Neural progenitor cell (in vitro differentiated cells): ENCODE measurements at places on chromosomes 3 and 15. TPM values are rescaled to one million over a fixed set of nuclear protein-coding genes. Genes with fewer than 3 reads are reported as not detected.

The SNX22 gene
- total RNA-seq: 4.0 and 6.4 TPM in 2 replicates

The WDR93 gene
- 0.51 and 0.62 TPM in 2 replicates for total RNA-seq

The NPAP1 gene
- 0.06 TPM in 1 of 2 replicates, not detected in the other for total RNA-seq

The POLG gene
- total RNA-seq: 25.2 and 43.5 TPM in 2 replicates

The SLC28A2 gene
- total RNA-seq: not detected in 2 replicates

The SPATA12 gene
- total RNA-seq: 0.12 and 0.17 TPM in 2 replicates

- DNase-seq: no peak
- H3K27ac ChIP-seq: no peak overlapping the region
- H3K27me3 ChIP-seq: no peaks in the 10 kb centered on the region
- H3K36me3 ChIP-seq: no peaks in the 10 kb centered on the region
Measured at GRCh38 chr15:38992506-38992905, 427.9 kb upstream of the RASGRP1 start.

- no peak overlapping the region for H3K27ac ChIP-seq
- DNase-seq: no peak
- no peaks in the 10 kb centered on the region for H3K4me1 ChIP-seq
- peaks cover 5% of the 10 kb centered on the region for H3K27me3 ChIP-seq
- no peaks in the 10 kb centered on the region for H3K36me3 ChIP-seq
Measured at GRCh38 chr3:155859859-155860258, 5.6 kb upstream of the SLC33A1 start.

- peak overlapping the region; percentile 91 for H3K4me3 ChIP-seq
- H3K27ac ChIP-seq: peak overlapping the region; percentile 32
- H3K27me3 ChIP-seq: no peaks in the 10 kb centered on the region
- no peak for DNase-seq
- H3K4me1 ChIP-seq: peaks cover 14% of the 10 kb centered on the region
Measured at GRCh38 chr3:64022451-64023186, 675 bp downstream of the PSMD6 start.

- H3K4me1 ChIP-seq: peaks cover 6% of the 10 kb centered on the region
- H3K27ac ChIP-seq: no peak overlapping the region
- no peak for DNase-seq
- H3K4me3 ChIP-seq: no peak overlapping the region
Measured at GRCh38 chr3:195931582-195932273, 23.4 kb upstream of the TNK2 start.

DNA sequence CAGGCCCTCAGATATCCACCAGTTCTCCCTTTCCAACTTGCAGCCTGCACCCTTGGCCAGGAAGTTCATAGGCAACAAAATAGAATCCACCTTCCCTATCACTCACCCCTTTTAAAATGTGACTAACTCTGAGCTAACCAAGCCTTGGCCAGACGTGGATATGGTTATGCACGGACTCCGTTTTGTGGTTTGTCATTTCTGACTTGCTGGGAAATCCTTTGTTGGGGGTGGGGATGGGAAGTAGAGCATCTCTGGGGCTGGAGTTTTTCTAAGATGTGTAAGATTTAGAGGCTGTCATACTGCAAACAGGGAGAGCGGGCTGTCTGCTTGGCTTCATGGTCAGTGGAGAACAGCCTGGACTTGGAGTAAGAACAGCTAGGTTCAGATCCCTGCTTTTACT is 62.6 kb downstream of the SMAD3 start:
- H3K4me3 ChIP-seq: no peak overlapping the region
- H3K27ac ChIP-seq: no peak overlapping the region
- peaks cover 15% of the 10 kb centered on the region for H3K4me1 ChIP-seq
- no peak for DNase-seq

DNA sequence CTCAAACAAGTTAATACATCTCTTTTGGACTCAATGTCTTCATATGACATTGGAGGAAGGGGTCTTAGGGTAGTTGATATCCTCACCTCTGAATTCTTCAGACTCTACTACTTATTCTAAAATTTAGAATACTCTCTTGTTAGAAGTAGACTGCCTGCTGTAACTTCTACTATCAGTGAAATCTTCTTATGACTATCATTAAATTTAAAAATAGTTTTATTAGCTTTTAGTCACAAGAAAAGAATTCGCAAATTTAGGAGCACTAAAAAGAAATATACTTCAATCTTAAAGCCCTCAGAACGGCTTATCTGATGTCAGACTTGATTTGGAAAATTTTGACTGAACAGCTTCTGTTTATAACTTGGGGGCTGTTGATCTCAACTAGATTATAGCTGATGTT is 67.1 kb upstream of the TTC14 start:
- no peaks in the 10 kb centered on the region for H3K36me3 ChIP-seq
- no peak overlapping the region for H3K27ac ChIP-seq
- H3K4me1 ChIP-seq: no peaks in the 10 kb centered on the region

GRCh38 chr3:113783463-113783862 is 36.6 kb downstream of the ATP6V1A start:
- DNase-seq: no peak
- H3K36me3 ChIP-seq: no peaks in the 10 kb centered on the region
- no peak overlapping the region for H3K27ac ChIP-seq
- H3K4me1 ChIP-seq: no peaks in the 10 kb centered on the region

DNA sequence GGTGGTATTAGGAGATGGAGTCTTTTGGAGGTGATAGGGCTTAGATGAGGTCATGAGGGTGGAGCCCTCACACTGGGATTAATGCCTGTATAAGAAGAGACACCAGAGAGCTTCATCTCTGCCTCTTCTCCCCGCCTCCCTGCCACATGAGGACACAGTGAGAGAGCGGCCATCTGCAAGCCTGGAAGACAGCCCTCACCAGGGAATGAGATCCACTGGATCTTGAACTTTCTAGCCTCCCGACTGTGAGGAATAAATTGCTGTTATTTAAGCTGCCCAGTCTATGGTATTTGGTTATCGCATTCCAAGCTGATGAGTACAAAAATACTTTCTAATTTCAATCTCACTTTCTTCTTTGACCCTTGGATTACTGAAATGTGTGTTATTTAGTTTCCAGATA is 121.4 kb downstream of the OCA2 start:
- no peak overlapping the region for H3K4me3 ChIP-seq
- no peaks in the 10 kb centered on the region for H3K36me3 ChIP-seq
- H3K4me1 ChIP-seq: peaks cover 4% of the 10 kb centered on the region
- DNase-seq: no peak
- H3K27ac ChIP-seq: no peak overlapping the region

DNA sequence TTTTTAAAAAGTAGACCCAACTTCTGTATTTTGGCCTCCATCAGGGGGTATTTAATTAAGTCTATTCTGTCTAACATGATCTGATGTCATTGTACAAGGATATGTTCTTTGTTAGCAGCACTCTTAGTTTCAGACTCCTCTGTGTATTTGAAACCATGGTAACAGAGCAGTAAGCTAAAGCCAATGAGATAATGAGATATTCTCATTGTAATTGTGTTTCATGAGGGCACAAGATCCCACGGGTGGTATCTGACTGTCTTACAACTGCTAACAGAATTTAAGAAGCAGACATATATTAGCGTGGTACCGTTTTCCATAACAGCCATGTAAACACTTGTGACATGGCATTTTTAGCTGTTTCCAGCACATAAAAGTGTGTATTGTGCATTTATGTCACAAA is 251.2 kb upstream of the VEPH1 start:
- H3K36me3 ChIP-seq: no peaks in the 10 kb centered on the region
- DNase-seq: peak; percentile 50
- H3K27ac ChIP-seq: no peak overlapping the region

- H3K4me3 ChIP-seq: no peak overlapping the region
- no peaks in the 10 kb centered on the region for H3K36me3 ChIP-seq
- H3K4me1 ChIP-seq: no peaks in the 10 kb centered on the region
- no peaks in the 10 kb centered on the region for H3K27me3 ChIP-seq
Measured at GRCh38 chr15:63104727-63105126, 16.9 kb upstream of the LACTB start.

DNA sequence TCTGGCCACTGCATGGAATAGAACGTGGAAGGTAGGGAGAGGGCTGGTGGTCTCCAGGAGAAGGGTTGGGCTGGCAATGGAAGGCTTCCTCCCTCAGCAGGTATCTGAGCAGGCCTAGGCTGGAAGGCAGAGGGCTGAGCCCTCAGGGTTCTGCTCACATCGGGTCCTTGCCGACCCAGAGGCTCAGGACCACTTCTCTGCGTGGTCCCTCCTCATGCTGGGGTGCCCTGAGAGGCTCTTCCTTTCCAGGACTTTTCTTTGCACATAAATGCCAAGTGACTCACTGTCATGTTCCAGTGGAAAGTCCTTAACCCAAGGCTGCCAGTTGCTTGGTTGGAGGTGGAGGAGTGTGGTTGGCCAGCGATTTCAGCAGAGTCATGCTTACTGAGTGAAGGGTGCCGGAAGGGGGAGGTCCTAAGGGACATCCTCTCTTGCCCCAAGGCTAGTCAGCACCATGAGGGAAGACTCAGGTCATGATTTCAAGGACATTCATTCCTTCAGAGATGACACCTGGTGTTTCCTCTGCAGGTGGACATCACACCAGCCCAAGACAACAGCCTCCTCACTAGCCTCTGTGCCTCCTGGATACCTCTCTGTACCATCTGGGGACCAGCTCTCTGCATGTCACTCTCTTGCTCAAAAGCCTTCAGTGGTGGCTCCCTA is 8.2 kb downstream of the SLC6A6 start:
- no peak for DNase-seq
- H3K27me3 ChIP-seq: no peaks in the 10 kb centered on the region
- no peak overlapping the region for H3K4me3 ChIP-seq
- H3K27ac ChIP-seq: no peak overlapping the region

- no peak for DNase-seq
- H3K36me3 ChIP-seq: no peaks in the 10 kb centered on the region
- no peak overlapping the region for H3K4me3 ChIP-seq
- H3K27me3 ChIP-seq: no peaks in the 10 kb centered on the region
- no peak overlapping the region for H3K27ac ChIP-seq
Measured at GRCh38 chr15:90165659-90166489, 35.3 kb upstream of the SEMA4B start.

DNA sequence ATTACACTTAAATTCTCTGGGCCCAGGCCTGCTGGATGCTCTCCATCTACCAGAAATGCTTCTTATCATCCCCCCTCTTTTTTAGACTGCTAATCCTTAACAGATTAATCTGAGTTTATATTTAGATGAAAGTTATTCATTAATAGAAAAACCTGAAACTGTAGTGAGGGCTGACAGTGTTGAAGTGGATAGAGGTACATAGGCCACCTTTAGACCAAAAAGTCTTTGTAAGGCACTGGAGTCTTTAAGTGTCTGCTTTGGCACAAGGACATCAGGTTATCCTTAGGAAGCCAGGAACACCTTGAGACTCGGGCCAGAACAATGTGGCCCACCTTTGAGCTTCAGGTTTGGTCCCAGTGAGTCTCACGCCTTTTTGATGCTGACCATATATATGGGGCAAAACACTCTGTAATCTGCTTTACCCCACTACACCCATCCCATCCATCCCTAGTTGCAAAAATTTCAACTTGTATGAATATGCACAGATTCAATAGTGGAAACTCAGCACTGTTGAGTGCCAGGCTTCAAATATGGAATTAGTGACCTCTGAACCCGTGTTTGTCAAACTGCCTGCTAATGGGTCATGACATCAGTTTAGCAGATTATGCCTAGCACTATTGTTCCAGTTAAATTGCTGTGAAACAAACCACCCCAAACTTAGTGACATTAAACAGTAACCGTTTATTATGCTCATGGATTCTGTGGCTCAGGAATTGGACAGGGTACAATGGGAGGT is 44.0 kb downstream of the PDE8A start:
- H3K4me3 ChIP-seq: no peak overlapping the region
- DNase-seq: no peak
- no peaks in the 10 kb centered on the region for H3K36me3 ChIP-seq
- no peak overlapping the region for H3K27ac ChIP-seq
- no peaks in the 10 kb centered on the region for H3K27me3 ChIP-seq

- no peak overlapping the region for H3K27ac ChIP-seq
- H3K4me1 ChIP-seq: no peaks in the 10 kb centered on the region
- no peaks in the 10 kb centered on the region for H3K36me3 ChIP-seq
- H3K27me3 ChIP-seq: no peaks in the 10 kb centered on the region
- no peak for DNase-seq
- no peak overlapping the region for H3K4me3 ChIP-seq
Measured at GRCh38 chr3:157122116-157122515, 37.8 kb downstream of the CCNL1 start.

DNA sequence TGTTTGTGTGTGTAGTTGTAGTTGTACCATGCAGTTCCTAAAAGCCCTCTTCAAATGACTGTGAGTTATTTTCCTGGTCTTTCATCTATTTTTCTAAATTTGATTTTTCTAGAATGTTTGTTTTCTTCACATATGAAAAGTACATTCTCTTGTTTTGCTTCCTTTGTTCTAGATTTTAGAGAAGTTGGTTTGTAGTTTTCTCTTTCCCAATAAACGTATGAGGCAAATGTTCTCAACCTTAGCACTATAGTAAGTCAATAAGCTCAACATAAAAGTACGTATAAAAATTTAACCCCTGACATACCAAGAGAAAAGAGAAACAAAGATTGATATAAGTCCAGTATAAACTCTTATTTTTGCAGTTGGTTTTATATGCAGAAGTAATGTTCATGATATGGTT is 74.7 kb downstream of the IL1RAP start:
- no peak for DNase-seq
- H3K36me3 ChIP-seq: no peaks in the 10 kb centered on the region
- no peak overlapping the region for H3K4me3 ChIP-seq
- no peaks in the 10 kb centered on the region for H3K27me3 ChIP-seq
- H3K27ac ChIP-seq: no peak overlapping the region
- no peaks in the 10 kb centered on the region for H3K4me1 ChIP-seq

- no peaks in the 10 kb centered on the region for H3K36me3 ChIP-seq
- no peaks in the 10 kb centered on the region for H3K27me3 ChIP-seq
- H3K4me3 ChIP-seq: no peak overlapping the region
Measured at GRCh38 chr3:10437272-10437994, 68.0 kb downstream of the ATP2B2 start.

GRCh38 chr15:80636675-80637074 is 58.4 kb upstream of the ABHD17C start:
- H3K27me3 ChIP-seq: no peaks in the 10 kb centered on the region
- H3K36me3 ChIP-seq: no peaks in the 10 kb centered on the region
- DNase-seq: peak; percentile 32
- H3K4me3 ChIP-seq: no peak overlapping the region
